ENCODE measurements at places on chromosomes 2 and 18. TPM values are rescaled to one million over a fixed set of nuclear protein-coding genes. Genes with fewer than 3 reads are reported as not detected.

- no peak overlapping the region for H3K4me3 ChIP-seq
- H3K27ac ChIP-seq: no peak overlapping the region
- no peaks in the 10 kb centered on the region for H3K4me1 ChIP-seq
- H3K27me3 ChIP-seq: no peaks in the 10 kb centered on the region
- H3K36me3 ChIP-seq: no peaks in the 10 kb centered on the region
Measured at GRCh38 chr2:175293195-175293594, 111.7 kb upstream of the ATP5MC3 start.

- no peak for DNase-seq
- no peaks in the 10 kb centered on the region for H3K27me3 ChIP-seq
- peaks cover 31% of the 10 kb centered on the region for H3K36me3 ChIP-seq
- H3K27ac ChIP-seq: peak overlapping the region; percentile 97
- no peak overlapping the region for H3K4me3 ChIP-seq
Measured at GRCh38 chr2:25304321-25304720, 37.4 kb downstream of the DNMT3A start.

SDC1 gene
- 6.8 TPM for total RNA-seq

AGXT gene
- 0.14 TPM for total RNA-seq

GRCh38 chr2:2222931-2223330 lies 108.1 kb downstream of the MYT1L start:
- no peaks in the 10 kb centered on the region for H3K36me3 ChIP-seq
- no peak for DNase-seq
- no peaks in the 10 kb centered on the region for H3K4me1 ChIP-seq

DSC2 gene
- total RNA-seq: 11.1 TPM

DNA sequence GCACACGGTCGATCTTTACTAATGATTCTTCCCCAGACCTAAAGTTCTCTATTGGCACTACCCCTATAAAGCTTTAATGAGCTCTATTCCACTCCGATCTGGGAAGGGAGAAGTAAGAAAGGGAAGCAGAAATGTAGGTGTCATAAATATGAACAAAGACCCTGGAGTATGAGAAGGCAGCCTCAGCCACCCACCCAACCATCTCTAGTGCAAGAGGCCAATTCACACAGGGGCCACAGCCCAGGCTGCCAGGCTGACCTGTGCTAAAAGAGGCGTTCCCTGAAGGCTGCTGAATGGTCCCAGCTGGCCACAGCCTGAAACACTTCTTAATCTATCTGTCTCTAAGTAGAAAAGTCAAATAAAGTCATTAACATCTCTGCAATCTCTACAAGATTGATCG lies 60.1 kb upstream of the ACTR3 start:
- no peak for DNase-seq
- no peaks in the 10 kb centered on the region for H3K36me3 ChIP-seq
- H3K4me1 ChIP-seq: no peaks in the 10 kb centered on the region
- H3K27ac ChIP-seq: no peak overlapping the region

GRCh38 chr2:172427990-172428831 lies 825 bp downstream of the ITGA6 start:
- H3K36me3 ChIP-seq: no peaks in the 10 kb centered on the region
- peak overlapping the region; percentile 86 for H3K27ac ChIP-seq
- peak; percentile 83 for DNase-seq
- peak overlapping the region; percentile 78 for H3K4me3 ChIP-seq

GRCh38 chr2:85783796-85784195 lies 30.0 kb downstream of the ATOH8 start:
- DNase-seq: no peak
- no peaks in the 10 kb centered on the region for H3K36me3 ChIP-seq
- H3K27me3 ChIP-seq: no peaks in the 10 kb centered on the region
- H3K27ac ChIP-seq: no peak overlapping the region

- H3K27ac ChIP-seq: no peak overlapping the region
- no peak for DNase-seq
- H3K4me1 ChIP-seq: peaks cover 15% of the 10 kb centered on the region
Measured at GRCh38 chr18:48162956-48163737, 232.7 kb upstream of the SMAD2 start.

All from thymus (tissue), 14 donors.